ENCODE measurements at places on chromosomes 11 and 22.
A peak's percentile ranks its signal among the peaks of the same experiment; 100 is the strongest.

- no peak for DNase-seq
Measured at GRCh38 chr11:109552376-109552775, 130.4 kb downstream of the C11orf87 start.

DNA sequence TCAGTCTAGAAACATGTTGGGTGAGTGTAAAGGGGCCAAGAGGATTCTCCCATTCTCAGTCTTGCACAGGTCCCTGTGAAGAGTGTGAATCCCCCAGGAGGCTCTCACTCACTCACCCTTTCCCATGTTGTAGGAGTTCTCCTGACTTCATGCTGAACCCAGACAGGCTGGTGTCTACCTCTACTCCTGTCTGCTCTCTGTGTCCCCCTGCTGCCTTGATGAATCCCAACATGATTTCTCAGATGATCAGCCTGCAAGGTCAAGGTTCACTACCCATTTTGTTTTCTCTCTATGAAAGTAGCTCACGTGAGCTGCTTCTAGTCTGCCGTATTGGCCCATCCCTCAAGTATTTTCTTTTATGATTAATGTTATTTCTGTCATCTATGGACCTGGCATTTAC is 500.6 kb downstream of the ETS1 start:
- no peak for DNase-seq

GRCh38 chr22:34966980-34967565 is 98.9 kb upstream of the ISX start:
- DNase-seq: no peak

DNA sequence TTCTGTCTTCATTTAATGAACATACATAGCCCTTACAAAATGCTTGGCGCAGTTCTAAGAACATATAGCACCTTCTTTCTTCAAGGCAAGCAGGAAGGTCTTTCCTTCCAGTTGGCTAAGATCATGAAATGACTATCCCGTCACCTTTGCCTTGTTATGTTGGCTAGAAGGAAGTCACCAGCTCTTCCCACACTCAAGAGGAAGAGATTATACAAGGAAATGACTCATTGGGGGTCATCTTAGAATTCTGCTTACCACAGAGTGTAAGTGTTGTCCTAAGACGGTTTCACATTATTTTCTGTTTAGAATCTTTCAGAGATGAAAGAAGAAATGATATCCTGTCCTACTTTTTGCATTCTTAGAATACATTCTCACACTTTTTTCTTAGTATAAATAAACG is 808.0 kb upstream of the LUZP2 start:
- no peak for DNase-seq

DNA sequence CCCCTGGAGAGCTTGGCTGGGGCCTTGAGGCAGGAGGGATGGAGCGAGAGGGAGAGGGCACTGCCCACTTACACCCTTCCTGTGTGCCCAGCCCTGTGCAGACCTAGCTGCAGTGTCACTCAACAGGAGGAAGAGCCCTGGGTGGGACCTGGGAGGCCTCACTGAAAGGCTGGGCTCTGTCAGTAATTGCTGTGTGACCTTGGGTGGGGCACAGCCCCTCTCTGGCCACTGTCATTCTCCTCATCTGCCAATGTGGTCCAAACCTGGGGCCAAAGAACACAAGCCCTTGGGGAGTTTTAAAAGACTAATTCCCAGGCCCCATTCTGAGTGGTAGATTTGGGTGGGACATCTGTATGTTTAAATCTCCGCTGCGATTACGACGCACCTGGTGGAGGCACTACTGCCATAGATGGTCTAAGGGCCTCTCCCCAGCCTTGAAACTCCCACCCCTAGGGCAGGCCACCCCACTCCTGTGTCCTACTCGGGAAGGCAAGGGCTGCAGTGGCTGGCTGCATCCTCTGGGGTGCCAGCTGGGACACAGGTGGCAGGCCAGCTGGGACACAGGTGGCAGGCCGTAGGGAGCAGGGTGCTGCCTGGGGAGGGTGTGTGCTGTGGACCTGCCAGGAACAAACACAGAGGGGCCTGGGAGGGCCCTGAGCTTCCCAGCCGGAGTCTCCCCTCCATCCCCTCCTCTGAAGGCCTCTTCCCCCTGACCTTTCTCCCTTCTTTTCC is 12.3 kb upstream of the SOX10 start:
- DNase-seq: peak; percentile 52

- DNase-seq: peak; percentile 26
Measured at GRCh38 chr11:104333977-104334376, 170.0 kb upstream of the PDGFD start.
